ENCODE measurements at places on chromosomes 3 and 15.

- no peak for DNase-seq
These were observed 17.5 kb upstream of the NMD3 start for GRCh38 chr3:161203485-161204098.

GRCh38 chr15:45714590-45715488 lies 80.0 kb downstream of the SQOR start:
- DNase-seq = peak; percentile 12

DNA sequence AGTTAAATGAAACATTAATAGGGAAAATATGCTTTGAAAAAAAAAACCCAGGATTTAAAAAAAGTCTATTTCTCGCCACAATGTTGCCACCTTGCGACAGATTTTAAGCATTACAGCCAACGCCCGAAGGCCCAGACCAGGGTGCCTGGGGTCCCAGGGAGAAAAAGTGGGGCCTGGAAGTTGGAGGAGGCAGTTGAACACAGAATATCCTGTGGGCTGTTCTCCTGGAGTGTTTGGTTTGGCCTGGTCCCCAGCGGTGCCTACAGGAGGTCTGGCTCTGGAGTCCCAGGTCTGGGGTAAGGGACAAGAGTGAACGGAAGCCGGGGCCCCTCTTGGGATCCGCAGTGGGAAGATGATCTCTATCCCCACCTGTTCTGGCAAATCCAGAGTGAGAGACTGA lies 3.4 kb downstream of the RNU6-1 start:
- peak; percentile 35 for DNase-seq

- peak; percentile 64 for DNase-seq
These were observed 677.4 kb downstream of the SQOR start for GRCh38 chr15:46312133-46312740.

DNA sequence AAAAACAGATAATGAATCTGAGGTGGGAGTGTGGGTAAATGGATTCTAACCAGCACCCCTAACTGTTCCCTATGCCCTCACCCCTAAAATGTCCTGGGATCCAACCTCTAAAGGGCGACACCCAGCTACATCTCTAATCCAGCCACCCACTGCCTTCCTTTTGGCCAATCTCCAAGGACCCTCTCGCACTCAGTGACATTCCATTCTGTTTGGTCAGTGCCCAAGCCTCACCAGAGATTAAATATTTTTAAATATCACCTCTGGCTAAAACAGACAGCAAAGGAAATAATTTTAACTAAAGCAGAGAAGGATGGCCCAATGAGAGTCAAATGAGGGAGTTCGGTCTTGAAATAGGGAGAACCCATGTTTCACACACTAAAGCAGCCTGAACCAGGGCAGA lies 19.9 kb upstream of the SCN10A start:
- DNase-seq = no peak

GRCh38 chr3:99522147-99522546 lies 116.2 kb upstream of the COL8A1 start:
- no peak for DNase-seq

DNA sequence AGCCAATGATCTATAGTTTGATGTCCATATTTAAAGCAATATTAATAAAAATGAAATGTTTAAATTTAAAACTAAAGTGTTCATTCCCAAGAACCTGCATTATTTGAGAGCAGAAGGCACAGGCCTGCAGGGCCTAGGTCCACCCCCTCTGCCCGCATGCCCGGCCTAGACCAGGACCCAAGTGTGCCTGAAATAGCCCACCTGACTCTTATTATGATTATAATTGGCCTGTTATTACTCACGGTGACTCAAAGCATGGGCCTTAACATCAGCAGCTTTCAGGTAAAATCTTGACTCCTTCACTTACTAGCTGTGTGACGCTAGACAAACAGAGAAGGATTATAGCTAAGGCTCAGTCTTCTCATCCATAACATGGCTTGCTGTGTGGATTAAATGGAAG lies 128.8 kb downstream of the PLCL2 start:
- DNase-seq = no peak

DNA sequence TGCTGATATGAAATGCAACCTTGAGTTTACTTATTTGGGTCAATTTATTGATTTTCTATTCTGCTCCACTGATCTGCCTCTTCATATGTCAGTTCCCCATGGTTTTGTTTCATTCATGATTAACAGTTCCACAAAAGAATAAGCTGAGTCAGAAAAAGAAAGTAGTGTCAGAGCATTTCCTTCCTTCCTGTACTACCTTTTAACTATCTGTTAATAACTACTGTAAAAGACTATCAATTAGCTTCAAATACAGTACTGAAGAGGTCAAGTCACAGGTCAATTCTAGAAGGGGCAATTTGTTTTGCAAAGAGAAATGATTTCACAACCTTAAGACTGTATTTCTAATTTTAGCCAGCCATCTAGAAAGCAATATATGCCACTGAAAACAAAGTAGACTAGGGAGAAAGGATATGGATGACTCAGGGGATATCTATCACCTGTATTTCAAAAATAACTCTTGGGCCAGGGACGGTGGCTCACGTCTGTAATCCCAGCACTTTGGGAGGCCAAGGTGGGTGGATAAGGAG lies 129.5 kb downstream of the TFDP2 start:
- DNase-seq = no peak

GRCh38 chr3:67090474-67090873 lies 92.4 kb downstream of the KBTBD8 start:
- no peak for DNase-seq

GRCh38 chr15:81334768-81335435 lies 11.0 kb upstream of the STARD5 start:
- DNase-seq = no peak

- DNase-seq = no peak
These were observed 41.6 kb upstream of the CLSTN2 start for GRCh38 chr3:139893267-139893962.

GRCh38 chr15:76201536-76202255 lies 109.6 kb downstream of the ETFA start:
- no peak for DNase-seq

DNA sequence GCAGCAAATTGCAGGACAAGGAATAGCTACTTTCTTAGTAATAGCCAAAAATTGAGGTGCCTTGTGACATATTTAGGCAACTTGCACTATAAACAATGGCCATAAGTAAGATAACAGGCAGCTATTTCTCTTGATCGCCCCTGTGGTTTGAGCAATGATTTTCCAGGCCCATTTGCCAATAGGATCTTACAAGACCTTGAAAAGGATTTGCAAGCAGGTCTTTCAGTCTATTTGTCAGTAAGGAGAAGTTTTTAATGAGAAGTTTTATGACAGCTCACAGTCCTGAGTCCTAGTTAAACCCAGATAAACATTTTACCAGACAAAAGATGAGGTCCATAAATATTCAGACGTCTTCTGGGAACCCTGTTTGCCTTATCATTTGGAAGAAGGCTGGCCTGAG lies 645.5 kb downstream of the RBMS3 start:
- no peak for DNase-seq

- DNase-seq = peak; percentile 68
These were observed 43.5 kb upstream of the MBNL1 start for GRCh38 chr3:152225201-152225600.

DNA sequence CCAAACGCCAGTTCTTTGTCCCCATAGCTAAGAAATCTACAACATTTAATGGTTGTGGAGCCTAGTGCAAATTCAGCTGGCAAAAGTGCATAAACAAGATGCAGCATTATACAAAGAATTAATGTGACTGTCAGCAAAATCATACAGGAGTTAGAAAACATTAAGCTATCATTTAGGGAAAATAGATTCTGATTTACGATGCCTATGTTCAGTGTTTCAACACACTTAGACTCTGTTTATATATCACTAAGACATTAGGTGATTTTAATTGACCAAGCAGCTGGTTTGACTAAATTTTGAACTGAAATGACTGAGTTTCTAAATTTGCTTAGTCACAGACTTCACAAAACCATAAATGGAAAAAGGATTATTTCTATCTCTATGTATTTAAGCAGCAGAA lies 1076.8 kb downstream of the TBL1XR1 start:
- no peak for DNase-seq

DNA sequence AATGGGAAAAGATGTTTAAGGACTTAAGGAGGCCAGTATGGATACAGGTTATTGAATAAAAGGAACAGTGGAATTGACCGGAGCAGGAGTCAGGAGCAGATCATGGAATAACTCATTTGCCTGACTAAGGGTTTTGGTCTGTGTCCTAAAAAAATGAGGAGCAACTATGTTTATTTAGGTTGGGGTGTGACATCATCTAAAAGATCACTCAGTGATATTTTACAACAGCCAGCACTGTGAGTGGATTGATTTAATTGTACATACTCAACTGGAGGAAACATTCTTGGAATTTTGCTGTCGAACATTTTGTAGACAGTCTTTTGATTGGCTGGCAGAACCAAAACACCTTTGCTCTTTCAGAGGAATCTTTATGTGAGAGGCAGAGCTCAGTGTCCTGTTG lies 348.6 kb upstream of the CDIN1 start:
- DNase-seq = no peak

DNA sequence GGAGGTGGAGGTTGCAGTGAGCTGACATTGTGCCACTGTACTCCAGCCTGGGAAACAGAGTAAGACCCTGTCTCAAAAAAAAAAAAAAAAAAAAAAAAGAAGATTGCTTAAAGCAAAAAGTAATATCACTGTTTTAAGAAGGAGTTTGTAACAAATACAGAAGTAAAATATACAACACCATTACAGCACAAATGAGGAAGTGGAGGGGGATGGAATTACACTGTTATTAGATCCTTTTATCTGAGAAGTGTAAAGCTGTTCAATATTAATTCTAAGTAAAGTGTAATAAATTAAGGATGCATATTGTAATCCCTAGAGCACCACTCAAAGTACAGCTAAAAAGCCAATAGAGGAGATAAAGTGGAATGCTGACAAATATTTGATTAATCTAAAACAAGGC lies 47.0 kb upstream of the SNRPA1 start:
- DNase-seq = no peak

GRCh38 chr15:61091289-61091616 lies 137.8 kb downstream of the RORA start:
- no peak for DNase-seq

GRCh38 chr3:54486317-54486716 lies 364.0 kb downstream of the CACNA2D3 start:
- DNase-seq = no peak

GRCh38 chr3:9130345-9131305 lies 118.8 kb downstream of the SRGAP3 start:
- DNase-seq = no peak

DNA sequence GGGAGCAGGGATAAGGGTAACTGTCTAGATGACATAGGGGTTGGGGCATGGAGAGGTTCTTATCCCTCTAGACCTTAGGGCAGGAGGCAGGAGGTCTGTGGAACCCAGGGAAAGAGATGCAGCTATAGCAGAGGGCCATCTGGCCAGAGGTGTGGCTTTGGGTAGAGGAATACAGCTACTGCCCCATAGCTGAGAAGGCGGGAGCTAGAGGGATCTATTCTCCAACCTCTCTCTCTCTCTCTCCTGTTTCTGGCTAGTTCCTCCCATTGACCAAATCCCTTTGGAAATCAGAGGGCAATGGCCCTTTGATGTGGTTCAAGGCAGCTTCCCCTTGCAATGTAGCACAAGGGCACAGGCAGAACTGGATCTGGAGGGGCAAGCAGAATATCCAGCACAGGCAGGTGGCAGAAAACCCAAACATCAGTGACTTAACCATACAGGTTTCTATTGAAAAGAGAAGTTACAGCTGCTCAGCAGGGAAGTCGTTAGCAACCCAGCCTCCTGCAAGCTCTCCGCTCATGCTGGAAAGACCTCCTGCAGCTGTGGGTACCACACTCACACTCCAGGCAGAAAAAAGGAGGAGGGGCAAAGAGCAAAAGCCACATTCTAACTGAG lies 22.3 kb upstream of the LMOD3 start:
- no peak for DNase-seq

GRCh38 chr15:60883691-60884640 lies 345.1 kb downstream of the RORA start:
- no peak for DNase-seq

DNA sequence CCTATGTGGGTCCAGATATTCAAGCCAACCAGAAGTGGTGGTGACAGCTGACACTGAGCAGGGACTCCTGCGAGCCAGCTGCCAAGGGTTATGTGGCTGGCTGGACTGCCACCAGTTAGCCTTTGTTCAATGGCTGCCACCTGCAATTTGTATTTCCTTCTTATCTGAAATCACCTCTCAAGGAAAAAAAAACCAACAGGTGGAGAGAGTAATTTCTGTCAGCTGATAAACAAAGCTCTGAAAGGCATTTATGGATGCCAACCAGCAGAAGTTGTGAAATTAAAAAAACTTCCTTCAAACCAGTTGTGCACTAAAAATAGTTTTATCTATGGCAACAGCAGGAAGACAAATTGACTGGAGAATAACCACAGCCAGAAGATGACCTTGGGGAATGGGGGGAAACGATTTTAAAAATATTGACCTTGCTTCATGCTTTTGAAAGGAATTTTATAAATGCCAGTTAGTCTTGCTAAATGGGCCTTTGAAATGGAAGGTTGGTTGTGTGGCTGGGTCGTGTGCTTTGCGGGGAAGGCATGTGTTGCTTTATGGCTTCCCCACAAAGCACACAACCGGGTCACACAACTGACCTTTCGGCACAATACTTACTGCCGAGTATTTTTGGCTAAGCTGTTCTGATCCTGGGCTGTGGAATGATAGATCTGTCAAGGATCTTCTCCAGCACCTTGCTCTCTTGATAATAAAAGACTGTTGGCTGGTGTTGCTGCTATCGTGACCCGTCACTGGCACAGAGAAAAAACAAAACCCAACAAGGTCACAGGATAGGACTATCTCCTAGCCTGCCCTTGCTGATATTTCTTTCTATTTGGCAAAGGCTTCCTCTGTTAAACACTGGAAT lies 3.5 kb downstream of the MYZAP start:
- no peak for DNase-seq

GRCh38 chr3:101677436-101678286 lies 729 bp upstream of the ZBTB11 start:
- peak; percentile 10 for DNase-seq

- peak; percentile 77 for DNase-seq
These were observed 47.7 kb upstream of the INSYN1 start for GRCh38 chr15:73800662-73801345.

- no peak for DNase-seq
These were observed 22.1 kb downstream of the ALDH1L1 start for GRCh38 chr3:126158016-126158911.

GRCh38 chr15:48373821-48374451 lies 42.7 kb downstream of the DUT start:
- no peak for DNase-seq

GRCh38 chr3:133930341-133930933 lies 34.8 kb upstream of the RAB6B start:
- DNase-seq = peak; percentile 22

DNA sequence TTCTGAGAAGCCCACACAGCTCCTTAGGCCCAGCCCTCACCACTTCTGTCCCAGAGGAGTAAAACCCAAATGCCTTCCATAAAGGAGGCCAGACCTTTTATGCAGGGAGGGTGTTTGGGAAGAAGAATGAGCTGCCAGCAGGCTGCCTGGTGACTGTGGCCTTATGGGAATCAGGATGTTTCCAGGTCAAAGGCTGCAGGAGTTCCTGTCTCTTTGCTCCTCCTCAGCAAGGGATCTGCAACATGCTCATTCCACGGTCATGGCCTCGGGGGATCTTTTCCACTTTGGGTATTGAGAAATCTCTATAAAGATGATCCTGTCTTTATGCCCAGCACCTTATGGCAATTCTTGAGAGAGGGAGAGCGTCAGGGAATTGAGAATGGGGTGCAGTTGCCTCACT lies 25.2 kb upstream of the MAGEF1 start:
- DNase-seq = no peak

- no peak for DNase-seq
These were observed 56.8 kb downstream of the ITGA11 start for GRCh38 chr15:68375191-68375631.

GRCh38 chr15:55942332-55942731 lies 51.1 kb downstream of the NEDD4 start:
- no peak for DNase-seq

- DNase-seq = no peak
These were observed 87.4 kb upstream of the LRRC3B start for GRCh38 chr3:26535151-26535550.

- peak; percentile 31 for DNase-seq
These were observed 63.7 kb upstream of the THSD4 start for GRCh38 chr15:71051539-71051938.
